Cardiac muscle cell (in vitro differentiated cells and primary cell): ENCODE measurements at places on chromosomes 5 and 9. TPM values are rescaled to one million over a fixed set of nuclear protein-coding genes. Genes with fewer than 3 reads are reported as not detected.

PRSS3 gene
- polyA plus RNA-seq = 0.24 TPM in 1 of 2 replicates, not detected in the other

HTR1A gene
- not detected in 2 replicates for polyA plus RNA-seq

C9orf43 gene
- 1.4 TPM in 1 of 2 replicates, not detected in the other for polyA plus RNA-seq

MYORG gene
- 1.1 and 1.2 TPM in 2 replicates for polyA plus RNA-seq

ANKRD18A gene
- polyA plus RNA-seq = 5.0 and 10.3 TPM in 2 replicates

ANKHD1 gene
- 41.5 and 46.5 TPM in 2 replicates for polyA plus RNA-seq

MARCHF11 gene
- 5.4 and 6.4 TPM in 2 replicates for polyA plus RNA-seq

DCAF12 gene
- polyA plus RNA-seq = 27.1 and 36.0 TPM in 2 replicates

TMEM252 gene
- polyA plus RNA-seq = 0.76 TPM in 1 of 2 replicates, not detected in the other

SEPTIN8 gene
- 18.6 and 24.4 TPM in 2 replicates for polyA plus RNA-seq

LHFPL2 gene
- polyA plus RNA-seq = 96.6 and 101 TPM in 2 replicates

POLR3G gene
- polyA plus RNA-seq = 1.6 and 2.4 TPM in 2 replicates

PDE6A gene
- not detected in 2 replicates for polyA plus RNA-seq

GADD45G gene
- 42.6 and 44.6 TPM in 2 replicates for polyA plus RNA-seq

ASPN gene
- 0.24 TPM in 1 of 2 replicates, not detected in the other for polyA plus RNA-seq

MYO10 gene
- 8.2 and 15.2 TPM in 2 replicates for polyA plus RNA-seq

TMOD1 gene
- polyA plus RNA-seq = 168 and 219 TPM in 2 replicates

CATSPER3 gene
- polyA plus RNA-seq = 0.26 and 1.6 TPM in 2 replicates

FBXL7 gene
- polyA plus RNA-seq = 16.7 and 17.4 TPM in 2 replicates

FAM163B gene
- 0.20 TPM in 1 of 2 replicates, not detected in the other for polyA plus RNA-seq

IFNA21 gene
- not detected in 2 replicates for polyA plus RNA-seq

CTXN3 gene
- not detected in 2 replicates for polyA plus RNA-seq

INSL4 gene
- polyA plus RNA-seq = not detected in 2 replicates

CD274 gene
- 0.39 TPM in 1 of 2 replicates, not detected in the other for polyA plus RNA-seq

ZBTB26 gene
- 3.3 and 10.0 TPM in 2 replicates for polyA plus RNA-seq

GRK6 gene
- 39.6 and 62.0 TPM in 2 replicates for polyA plus RNA-seq

FOXD1 gene
- polyA plus RNA-seq = 0.28 TPM in 1 of 2 replicates, not detected in the other

SLC2A6 gene
- polyA plus RNA-seq = 3.9 and 8.6 TPM in 2 replicates

KCNV2 gene
- polyA plus RNA-seq = 0.49 and 0.81 TPM in 2 replicates

SPACA9 gene
- 7.8 and 13.2 TPM in 2 replicates for polyA plus RNA-seq

SLC9A3 gene
- 4.8 and 5.7 TPM in 2 replicates for polyA plus RNA-seq

CFAP157 gene
- 0.40 and 0.76 TPM in 2 replicates for polyA plus RNA-seq

PCDHGB4 gene
- 9.9 and 12.5 TPM in 2 replicates for polyA plus RNA-seq

RCL1 gene
- polyA plus RNA-seq = 12.2 and 17.9 TPM in 2 replicates

CRB2 gene
- 8.3 and 16.9 TPM in 2 replicates for polyA plus RNA-seq

IL9 gene
- not detected in 2 replicates for polyA plus RNA-seq

FGF10 gene
- polyA plus RNA-seq = 43.7 and 68.6 TPM in 2 replicates

KIF24 gene
- polyA plus RNA-seq = 1.6 and 2.1 TPM in 2 replicates

FBXW11 gene
- 59.0 and 82.3 TPM in 2 replicates for polyA plus RNA-seq

SYK gene
- polyA plus RNA-seq = 0.04 TPM in 1 of 2 replicates, not detected in the other

ALDOB gene
- 0.10 and 0.26 TPM in 2 replicates for polyA plus RNA-seq

ARL10 gene
- polyA plus RNA-seq = 7.8 and 9.6 TPM in 2 replicates

OR1J2 gene
- not detected in 2 replicates for polyA plus RNA-seq

PCDHGA9 gene
- polyA plus RNA-seq = 0.04 and 0.70 TPM in 2 replicates

SH2D3C gene
- 3.7 and 9.4 TPM in 2 replicates for polyA plus RNA-seq

FOXD4L6 gene
- 0.23 TPM in 1 of 2 replicates, not detected in the other for polyA plus RNA-seq

TAF11L10 gene
- polyA plus RNA-seq = not detected in 2 replicates

SLC36A2 gene
- not detected in 2 replicates for polyA plus RNA-seq

PCDHGA4 gene
- 0.20 and 0.32 TPM in 2 replicates for polyA plus RNA-seq

SLC1A1 gene
- 0.92 and 2.4 TPM in 2 replicates for polyA plus RNA-seq

PRR16 gene
- 1.2 and 5.4 TPM in 2 replicates for polyA plus RNA-seq

DIPK1B gene
- polyA plus RNA-seq = 162 and 190 TPM in 2 replicates

SURF4 gene
- 129 and 200 TPM in 2 replicates for polyA plus RNA-seq

GARIN3 gene
- not detected in 2 replicates for polyA plus RNA-seq
